Small intestine (tissue), 16 donors: ENCODE measurements at places on chromosomes 13 and 19. TPM values are rescaled to one million over a fixed set of nuclear protein-coding genes. Genes with fewer than 3 reads are reported as not detected.

GRCh38 chr13:80436571-80437169 lies 95.7 kb upstream of the SPRY2 start:
- no peak for DNase-seq
- H3K4me3 ChIP-seq: no peak overlapping the region
- no peaks in the 10 kb centered on the region for H3K36me3 ChIP-seq
- H3K27me3 ChIP-seq: no peaks in the 10 kb centered on the region
- no peak overlapping the region for H3K27ac ChIP-seq

PABPC3 gene
- polyA plus RNA-seq: 0.52 TPM

ZNF20 gene
- 7.0 TPM for polyA plus RNA-seq

DNA sequence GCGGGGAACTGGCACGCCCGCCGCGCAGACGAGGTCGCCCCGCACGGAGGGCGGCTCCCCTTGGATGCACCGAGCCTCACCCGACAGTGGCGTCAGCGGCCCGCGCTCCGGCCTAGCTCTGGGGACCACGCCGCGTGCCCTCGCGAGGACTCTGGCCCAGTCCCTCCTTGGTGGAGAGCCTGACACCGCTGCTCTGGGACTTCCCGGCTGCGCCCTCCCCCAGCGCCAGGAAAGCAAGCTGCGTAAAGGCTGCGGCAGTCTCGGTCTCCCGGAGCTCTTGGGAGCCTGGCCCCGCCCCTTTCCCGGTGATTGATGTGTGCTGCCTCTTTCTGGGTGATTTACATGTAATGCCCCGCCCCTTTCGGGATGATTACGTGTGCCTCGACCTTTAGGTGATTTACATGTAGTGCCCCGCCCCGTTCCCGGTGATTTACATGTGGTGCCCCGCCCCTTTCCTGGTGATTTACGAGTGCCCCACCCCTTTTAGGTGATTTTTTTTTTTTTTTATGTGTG lies at the start of gene LENG9:
Gene LENG9 (minus strand): TSS at position 248 of the 513 bp plus-strand sequence. CDS start 252 bp downstream, outside the sequence.
- peak within 1 kb of the TSS; percentile 99 for H3K27ac ChIP-seq
- H3K4me1 ChIP-seq: peaks cover 53% of the 10 kb centered on the region
- H3K4me3 ChIP-seq: peak within 1 kb of the TSS; percentile 73
- H3K27me3 ChIP-seq: no peaks in the 10 kb centered on the region

- no peak for DNase-seq
- no peak overlapping the region for H3K27ac ChIP-seq
- no peaks in the 10 kb centered on the region for H3K4me1 ChIP-seq
- H3K27me3 ChIP-seq: no peaks in the 10 kb centered on the region
- no peaks in the 10 kb centered on the region for H3K36me3 ChIP-seq
These were observed 496.7 kb downstream of the EFNB2 start for GRCh38 chr13:106038752-106039151.

CGB5 gene
- 0.09 TPM for polyA plus RNA-seq

DNA sequence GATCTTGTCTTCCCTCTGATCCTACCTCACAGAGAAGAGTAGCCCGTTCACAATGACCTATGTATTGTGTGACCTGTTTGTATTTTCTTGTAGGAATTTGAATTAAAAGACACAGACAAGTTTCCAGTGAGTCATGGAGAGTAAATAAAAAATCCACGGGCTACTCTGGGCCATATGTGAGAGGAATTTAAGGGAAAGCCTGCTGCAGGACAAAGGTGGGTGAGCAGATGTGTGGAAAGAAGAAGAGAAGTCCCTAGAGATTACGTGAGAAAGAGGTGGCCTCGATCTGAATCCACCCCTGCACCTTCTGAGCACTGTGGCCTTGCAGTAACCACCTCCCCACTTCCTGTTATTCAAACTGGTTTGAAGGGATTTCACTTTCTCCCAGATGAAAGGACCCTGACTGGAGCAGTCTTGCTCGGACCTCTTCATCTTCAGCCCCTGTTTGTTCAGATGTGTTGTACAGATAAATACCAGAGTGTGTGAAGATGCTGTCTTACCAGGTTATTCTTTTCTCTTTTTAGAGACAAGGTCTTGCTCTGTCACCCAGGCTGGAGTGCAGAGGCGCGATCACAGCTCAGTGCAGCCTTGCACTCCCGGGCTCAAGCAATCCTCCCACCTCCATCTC lies 205.4 kb downstream of the PDS5B start:
- H3K4me3 ChIP-seq: no peak overlapping the region
- no peaks in the 10 kb centered on the region for H3K4me1 ChIP-seq
- H3K36me3 ChIP-seq: no peaks in the 10 kb centered on the region
- H3K27ac ChIP-seq: no peak overlapping the region
- no peaks in the 10 kb centered on the region for H3K27me3 ChIP-seq

DNA sequence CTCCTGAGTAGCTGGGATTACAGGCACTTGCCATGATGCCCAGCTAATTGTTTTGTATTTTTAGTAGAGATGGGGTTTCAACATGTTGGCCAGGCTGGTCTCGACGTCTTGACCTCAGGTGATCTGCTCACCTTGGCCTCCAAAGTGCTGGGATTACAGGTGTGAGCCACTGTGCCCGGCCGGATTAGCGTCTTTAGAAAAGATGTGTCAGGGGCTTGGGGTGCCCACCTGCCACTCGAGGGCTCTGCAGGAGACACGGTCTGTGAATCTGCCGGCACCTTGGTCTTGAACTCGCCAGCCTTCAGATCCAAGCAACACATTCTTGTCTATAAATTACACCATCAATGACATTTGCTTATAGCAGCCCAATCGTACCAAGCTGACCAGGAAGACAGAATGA lies 38.8 kb upstream of the TUBGCP3 start:
- no peaks in the 10 kb centered on the region for H3K4me1 ChIP-seq
- no peak for DNase-seq
- no peaks in the 10 kb centered on the region for H3K27me3 ChIP-seq
- H3K27ac ChIP-seq: no peak overlapping the region

ANGPTL8 gene
- polyA plus RNA-seq: 0.16 TPM

PTGER1 gene
- polyA plus RNA-seq: 0.64 TPM

- H3K27me3 ChIP-seq: no peaks in the 10 kb centered on the region
- DNase-seq: peak; percentile 40
- peak overlapping the region; percentile 97 for H3K27ac ChIP-seq
- H3K36me3 ChIP-seq: peaks cover 3% of the 10 kb centered on the region
- H3K4me1 ChIP-seq: peaks cover 59% of the 10 kb centered on the region
These were observed 1.0 kb downstream of the SPPL2B start for GRCh38 chr19:2329501-2329916.

DNA sequence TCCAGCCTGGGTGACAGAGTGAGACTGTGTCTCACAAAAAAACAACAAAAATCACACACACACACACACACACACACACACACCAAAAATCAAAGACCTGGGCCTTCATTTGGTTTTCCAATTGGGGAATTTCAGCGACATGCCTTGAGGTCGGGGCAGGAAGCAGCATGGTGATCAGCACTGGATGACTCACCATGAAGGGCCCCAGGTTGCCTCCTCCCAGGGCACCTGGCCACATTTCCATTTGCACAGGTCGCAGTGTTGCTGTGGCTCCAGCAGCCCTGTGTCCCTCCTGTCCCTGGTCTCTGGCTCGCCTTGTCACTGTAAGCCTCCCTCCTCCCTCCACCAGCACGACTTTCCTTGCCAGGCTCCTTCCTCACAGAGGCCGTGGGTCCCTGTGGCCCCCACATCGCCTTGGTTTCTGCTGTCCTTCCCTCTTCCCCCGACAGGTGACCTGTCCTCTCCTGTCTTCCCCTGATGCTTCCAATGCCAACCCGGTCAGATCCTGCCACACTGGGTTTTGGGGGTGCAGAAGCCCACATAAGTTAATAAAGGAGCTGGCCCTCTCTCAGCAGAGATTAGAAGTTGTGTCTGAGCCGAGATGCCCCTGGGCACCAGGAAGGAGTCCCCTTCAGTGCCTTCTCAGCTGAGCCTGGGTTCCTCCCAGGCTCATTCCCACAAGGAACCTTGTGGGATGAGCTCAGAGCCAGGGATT lies 66.7 kb downstream of the GPR12 start:
- no peaks in the 10 kb centered on the region for H3K27me3 ChIP-seq
- H3K4me1 ChIP-seq: no peaks in the 10 kb centered on the region
- no peaks in the 10 kb centered on the region for H3K36me3 ChIP-seq
- DNase-seq: no peak

DNA sequence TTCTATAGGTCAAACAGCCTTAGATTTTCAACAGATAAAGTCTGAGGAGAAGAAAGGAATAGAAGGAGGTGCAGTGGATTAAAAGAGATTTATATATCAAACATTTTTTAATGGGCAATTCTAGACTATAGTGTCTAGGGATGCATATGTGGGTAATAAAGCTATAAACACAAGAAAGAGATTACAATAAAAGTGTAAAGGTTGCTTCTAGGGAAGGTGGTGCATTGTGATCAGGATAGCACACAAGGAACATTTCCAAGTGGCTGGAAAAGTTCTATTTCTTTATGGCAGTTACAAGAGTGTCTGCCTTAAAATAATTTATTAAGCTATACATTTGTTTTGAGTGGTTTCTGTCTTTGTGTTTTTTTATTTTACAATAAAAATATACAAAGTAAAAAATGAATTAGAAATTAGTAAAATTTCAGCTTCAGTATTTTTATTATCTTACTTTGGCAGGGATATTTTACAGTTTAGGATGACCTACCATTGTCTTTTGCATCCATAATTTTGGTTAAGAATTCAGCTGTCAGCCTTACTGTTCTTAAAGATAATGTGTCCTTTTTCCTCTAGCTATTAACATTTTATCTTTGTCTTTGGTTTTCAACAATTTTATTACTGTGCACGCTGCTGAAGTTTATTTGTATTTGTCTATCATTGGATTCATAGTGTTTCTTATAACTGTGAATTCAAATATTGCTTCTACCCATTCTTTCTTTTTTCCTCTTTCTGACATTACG lies 221.8 kb downstream of the LACC1 start:
- H3K36me3 ChIP-seq: no peaks in the 10 kb centered on the region
- H3K4me1 ChIP-seq: peaks cover 37% of the 10 kb centered on the region
- peak; percentile 73 for DNase-seq
- no peaks in the 10 kb centered on the region for H3K27me3 ChIP-seq

GRCh38 chr19:8498295-8498694 lies 4.1 kb downstream of the PRAM1 start:
- H3K27ac ChIP-seq: no peak overlapping the region
- H3K27me3 ChIP-seq: no peaks in the 10 kb centered on the region
- no peak overlapping the region for H3K4me3 ChIP-seq
- H3K4me1 ChIP-seq: no peaks in the 10 kb centered on the region
- DNase-seq: no peak

GRCh38 chr13:45728759-45729158 lies 26.6 kb downstream of the CBY2 start:
- H3K36me3 ChIP-seq: no peaks in the 10 kb centered on the region
- H3K27ac ChIP-seq: no peak overlapping the region
- DNase-seq: no peak
- peaks cover 2% of the 10 kb centered on the region for H3K27me3 ChIP-seq
- H3K4me1 ChIP-seq: no peaks in the 10 kb centered on the region

DNA sequence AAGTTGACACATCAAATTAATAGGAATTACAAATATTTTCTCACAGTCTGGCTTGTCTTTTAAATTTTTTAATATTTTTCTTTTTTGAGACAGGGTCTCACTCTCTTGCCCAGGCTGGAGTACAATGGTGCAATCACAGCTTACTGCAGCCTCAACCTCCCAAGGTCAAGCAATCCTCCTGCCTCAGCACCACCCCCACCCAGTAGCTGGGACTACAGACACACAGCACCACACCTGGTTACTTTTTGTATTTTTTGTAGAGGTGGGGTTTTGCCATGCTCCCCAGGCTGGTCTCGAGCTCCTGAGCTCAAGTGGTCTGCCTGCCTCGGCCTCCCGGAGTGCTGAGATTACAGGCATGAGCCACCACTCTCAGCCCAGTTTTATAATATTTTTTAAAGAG lies 72.0 kb downstream of the SPATA13 start:
- H3K36me3 ChIP-seq: no peaks in the 10 kb centered on the region
- H3K27ac ChIP-seq: no peak overlapping the region
- no peak for DNase-seq
- peaks cover 9% of the 10 kb centered on the region for H3K4me1 ChIP-seq

DNA sequence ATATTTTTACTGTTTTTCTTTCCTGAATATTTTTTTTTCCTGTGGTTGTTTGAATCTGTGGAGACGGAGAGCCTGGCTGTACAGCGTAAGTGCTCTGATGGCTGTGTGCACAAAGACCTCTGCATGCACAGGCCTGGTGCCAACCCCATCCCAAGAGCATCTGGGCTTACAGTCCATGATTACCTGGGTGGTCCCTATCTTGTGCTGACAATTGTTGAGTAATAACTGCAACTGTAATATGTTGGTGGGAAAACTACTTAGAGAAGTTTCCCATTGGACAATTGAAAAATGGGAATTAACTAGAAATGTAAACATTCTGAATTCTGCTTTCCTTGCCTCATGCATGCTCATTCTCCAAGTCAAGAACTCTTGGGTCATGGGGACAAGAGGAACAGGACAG lies 268.7 kb downstream of the SHISA2 start:
- no peak overlapping the region for H3K4me3 ChIP-seq
- H3K27ac ChIP-seq: no peak overlapping the region
- no peaks in the 10 kb centered on the region for H3K36me3 ChIP-seq
- H3K27me3 ChIP-seq: no peaks in the 10 kb centered on the region
- H3K4me1 ChIP-seq: no peaks in the 10 kb centered on the region
- DNase-seq: no peak

DNA sequence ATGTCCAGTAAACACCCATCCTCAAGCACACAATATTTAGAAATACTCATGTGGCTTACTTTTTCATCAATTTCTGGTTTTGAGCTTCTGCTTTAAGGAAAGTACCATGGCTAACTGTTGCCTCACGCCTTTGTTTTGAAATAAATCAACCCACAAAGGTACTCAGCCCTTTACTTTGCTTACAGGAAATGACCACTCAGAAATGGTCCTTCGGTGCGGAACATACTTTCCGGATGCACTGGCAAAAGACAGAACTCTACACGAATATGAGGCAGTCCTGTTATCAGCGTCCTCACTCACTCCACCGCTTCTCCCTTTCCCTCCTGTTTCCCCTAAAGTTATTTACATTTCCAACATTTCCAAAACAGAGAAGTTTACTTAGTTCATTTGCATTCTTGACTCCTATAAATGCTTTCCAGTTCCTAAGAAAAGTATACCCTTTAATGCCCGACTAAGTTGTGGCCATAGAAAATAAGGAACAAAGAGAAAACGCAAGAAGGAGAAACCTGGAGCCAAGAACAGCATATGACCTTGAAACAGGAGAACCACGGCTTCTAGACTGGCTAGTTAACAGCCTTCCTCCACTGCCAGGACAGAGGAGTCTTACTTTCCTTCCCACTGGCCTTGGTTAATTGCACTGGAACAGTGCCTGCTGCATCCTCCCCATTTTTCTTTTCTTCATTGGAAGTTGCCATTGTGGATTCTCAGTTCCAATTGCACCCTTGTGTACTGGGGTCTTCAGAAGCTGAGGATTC lies 10.6 kb downstream of the FPR2 start:
- no peaks in the 10 kb centered on the region for H3K36me3 ChIP-seq
- H3K27me3 ChIP-seq: no peaks in the 10 kb centered on the region
- no peaks in the 10 kb centered on the region for H3K4me1 ChIP-seq
- H3K27ac ChIP-seq: no peak overlapping the region
- DNase-seq: no peak

SPACA4 gene
- polyA plus RNA-seq: not detected

FGF22 gene
- not detected for polyA plus RNA-seq

MUC16 gene
- polyA plus RNA-seq: not detected
